MCF 10A (cell line): ENCODE measurements at places on chromosomes 16 and 17.

GRCh38 chr17:77879896-77880280 lies 78.6 kb upstream of the TNRC6C start:
- DNase-seq: no peak
- peaks cover 4% of the 10 kb centered on the region for H3K27me3 ChIP-seq
- peaks cover 6% of the 10 kb centered on the region for H3K36me3 ChIP-seq
- no peak overlapping the region for H3K4me3 ChIP-seq

DNA sequence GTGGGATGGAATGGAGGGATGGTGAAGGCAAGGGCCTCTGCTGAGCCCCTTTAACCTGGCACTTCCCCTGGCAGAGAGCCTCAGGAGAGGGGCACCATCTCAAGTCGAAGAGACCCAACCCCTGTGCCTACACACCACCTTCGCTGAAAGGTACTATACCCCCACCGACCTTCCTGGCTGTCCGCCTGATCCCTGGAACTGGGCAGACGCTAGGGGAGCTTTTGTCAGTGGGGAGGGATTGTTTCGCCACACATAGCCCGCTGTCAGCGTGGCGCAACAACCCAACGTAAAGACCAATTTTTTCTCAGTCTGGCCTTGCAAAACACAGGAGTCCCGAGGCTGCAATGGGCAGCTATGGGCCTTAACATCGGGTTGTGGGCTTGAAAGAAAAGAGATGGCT lies 3.1 kb downstream of the PPP1R1B start:
- no peak overlapping the region for H3K4me3 ChIP-seq
- H3K27ac ChIP-seq: no peak overlapping the region
- H3K27me3 ChIP-seq: peaks cover 37% of the 10 kb centered on the region
- peak; percentile 27 for DNase-seq

GRCh38 chr16:77928096-77928495 lies 94.3 kb upstream of the CLEC3A start:
- H3K27ac ChIP-seq: no peak overlapping the region
- DNase-seq: no peak
- H3K36me3 ChIP-seq: no peaks in the 10 kb centered on the region
- H3K4me3 ChIP-seq: no peak overlapping the region
- H3K27me3 ChIP-seq: peaks cover 18% of the 10 kb centered on the region

GRCh38 chr16:23729503-23730424 lies 16.7 kb upstream of the ERN2 start:
- peaks cover 14% of the 10 kb centered on the region for H3K4me1 ChIP-seq
- no peak overlapping the region for H3K4me3 ChIP-seq
- no peaks in the 10 kb centered on the region for H3K36me3 ChIP-seq
- peak; percentile 78 for DNase-seq

DNA sequence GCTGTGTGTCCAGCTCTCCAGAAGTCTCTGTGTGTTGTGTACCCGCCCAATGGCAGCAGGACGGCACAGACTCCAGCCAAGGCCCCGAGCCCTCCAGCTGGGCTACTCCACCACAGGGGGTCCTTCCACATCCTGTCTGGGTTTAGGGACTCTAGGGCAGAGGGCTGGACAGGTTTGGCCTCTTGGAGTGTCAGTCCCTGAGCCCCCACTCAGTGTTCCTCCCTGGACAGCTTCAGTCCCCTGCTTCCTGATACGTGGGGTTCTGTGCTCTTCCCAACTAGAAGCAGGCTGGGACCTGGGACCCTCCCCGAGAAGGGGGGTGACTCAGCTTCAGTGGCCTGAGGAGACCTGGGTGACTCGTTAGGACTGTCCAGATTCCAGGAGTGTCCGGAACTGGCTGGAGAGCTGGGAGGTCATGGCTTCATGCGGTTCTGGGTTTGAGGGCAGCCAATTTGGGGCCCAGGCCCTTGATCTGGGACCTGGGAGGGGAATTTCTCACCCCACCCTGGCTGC lies 4.2 kb downstream of the CDK3 start:
- H3K4me1 ChIP-seq: peaks cover 6% of the 10 kb centered on the region
- no peak for DNase-seq
- H3K27me3 ChIP-seq: no peaks in the 10 kb centered on the region
- peaks cover 12% of the 10 kb centered on the region for H3K36me3 ChIP-seq
- H3K27ac ChIP-seq: no peak overlapping the region

- DNase-seq: peak; percentile 62
- H3K27ac ChIP-seq: peak within 1 kb of the TSS; percentile 32
- H3K27me3 ChIP-seq: no peaks in the 10 kb centered on the region
These were observed at the start of gene KRTAP2-3 for GRCh38 chr17:41060052-41060604. TSS of gene KRTAP2-3 (minus strand) at chr17:41060114. CDS start at chr17:41060050, 64 bp downstream.

DNA sequence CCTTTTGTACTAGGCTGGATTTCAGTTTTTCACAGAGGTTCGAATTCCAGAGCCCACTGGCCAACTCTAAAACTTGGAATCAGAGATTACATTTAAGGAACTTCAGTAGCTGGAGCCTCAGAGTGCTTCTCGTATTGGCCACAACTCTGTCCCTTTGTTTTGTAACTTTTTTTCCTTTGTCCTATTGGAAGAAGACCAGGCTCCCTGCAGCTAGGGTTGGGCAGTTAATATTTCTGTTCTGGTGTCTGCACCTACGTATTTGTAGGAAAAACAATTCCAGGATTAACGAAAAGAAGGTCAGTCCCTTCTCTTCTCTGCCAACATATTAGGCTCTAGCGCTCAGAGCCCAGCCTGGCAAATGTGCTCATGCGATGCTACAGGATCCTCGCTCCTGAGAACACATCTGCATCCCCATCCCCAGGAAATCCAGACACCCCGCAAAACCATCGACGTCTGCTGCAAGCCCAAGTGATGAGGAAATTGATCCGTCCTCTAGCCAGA lies 1.9 kb downstream of the CDH11 start:
- no peak for DNase-seq
- peaks cover 12% of the 10 kb centered on the region for H3K27me3 ChIP-seq
- no peaks in the 10 kb centered on the region for H3K36me3 ChIP-seq
- no peak overlapping the region for H3K4me3 ChIP-seq
- H3K4me1 ChIP-seq: peaks cover 10% of the 10 kb centered on the region

GRCh38 chr17:82370471-82371332 lies 863 bp upstream of the UTS2R start:
- H3K4me1 ChIP-seq: no peaks in the 10 kb centered on the region
- H3K27ac ChIP-seq: no peak overlapping the region
- DNase-seq: no peak
- no peaks in the 10 kb centered on the region for H3K36me3 ChIP-seq

- no peak overlapping the region for H3K4me3 ChIP-seq
- no peak for DNase-seq
- H3K27me3 ChIP-seq: no peaks in the 10 kb centered on the region
- no peaks in the 10 kb centered on the region for H3K4me1 ChIP-seq
These were observed 10.9 kb downstream of the VPS35L start for GRCh38 chr16:19566362-19566761.

DNA sequence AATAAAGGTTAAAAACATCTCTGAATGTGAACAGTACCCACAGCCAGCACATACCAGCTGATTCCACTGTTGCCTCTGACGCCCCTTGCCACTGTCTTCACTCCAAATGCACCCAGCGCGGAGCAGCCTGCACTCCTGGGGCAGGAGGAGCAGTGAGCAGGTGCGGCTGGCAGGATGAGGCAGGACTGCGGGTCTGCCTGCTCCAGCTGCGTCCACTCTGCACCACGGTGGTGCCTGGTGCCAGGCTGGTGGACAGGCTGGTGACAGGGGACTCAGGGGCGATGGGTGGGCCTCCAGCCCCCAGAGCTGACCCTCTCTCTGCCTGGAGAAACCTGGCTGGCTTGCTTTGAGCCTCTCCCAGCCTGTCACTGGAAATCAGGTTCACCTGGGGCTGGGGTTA lies 9.4 kb downstream of the RAB40B start:
- peaks cover 13% of the 10 kb centered on the region for H3K36me3 ChIP-seq
- H3K4me1 ChIP-seq: peaks cover 7% of the 10 kb centered on the region
- no peak for DNase-seq

GRCh38 chr17:18986541-18987229 lies 17.9 kb downstream of the FAM83G start:
- no peak overlapping the region for H3K27ac ChIP-seq
- H3K4me1 ChIP-seq: no peaks in the 10 kb centered on the region
- H3K4me3 ChIP-seq: no peak overlapping the region
- DNase-seq: no peak
- peaks cover 19% of the 10 kb centered on the region for H3K36me3 ChIP-seq
- H3K27me3 ChIP-seq: no peaks in the 10 kb centered on the region

DNA sequence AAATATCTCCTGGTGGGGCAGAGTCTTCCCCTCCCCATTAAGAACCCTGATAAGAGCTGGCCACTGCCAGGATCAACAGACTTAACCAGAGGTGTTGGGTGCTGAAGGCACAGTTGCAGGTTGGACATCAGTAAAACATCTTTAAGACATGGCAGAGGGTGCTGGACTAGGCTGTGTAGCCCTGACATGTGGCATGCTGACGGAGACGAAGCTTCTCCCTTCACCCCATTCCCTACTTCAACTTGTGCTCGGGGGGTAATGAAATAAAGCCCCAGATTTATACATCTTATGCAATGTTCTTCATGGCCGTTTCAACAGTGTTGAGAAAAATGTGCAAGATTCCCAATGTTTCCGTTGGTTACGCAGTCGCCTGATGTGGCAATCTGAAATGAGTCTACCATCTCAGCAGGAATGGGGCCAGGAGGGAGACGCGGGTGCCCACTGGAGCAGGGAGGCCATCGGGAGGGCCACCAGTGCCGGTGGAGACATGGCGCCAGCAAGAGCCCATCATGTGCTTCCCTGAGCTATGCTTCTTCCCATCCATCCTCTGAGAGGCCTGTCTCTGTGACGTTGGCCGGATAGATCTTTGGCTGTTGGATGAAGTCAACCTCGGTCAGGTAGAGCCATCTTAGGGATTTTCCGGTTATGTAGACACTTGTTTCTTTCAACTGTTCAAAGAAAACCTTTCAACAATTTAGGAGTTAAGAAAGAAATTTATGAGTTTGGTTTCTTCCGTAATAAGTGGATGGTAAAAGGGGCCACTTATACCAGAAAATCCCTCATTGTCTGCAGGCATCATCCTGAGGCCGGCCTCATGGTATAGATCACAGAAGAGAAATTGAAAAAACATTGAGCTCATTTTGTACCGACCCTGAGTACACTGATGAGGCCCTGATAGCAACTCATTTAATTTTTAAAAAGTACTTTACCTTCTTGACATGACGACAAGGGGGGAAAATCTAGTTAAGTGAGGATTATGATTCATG lies 6.4 kb downstream of the IRF8 start:
- H3K4me3 ChIP-seq: no peak overlapping the region
- H3K36me3 ChIP-seq: no peaks in the 10 kb centered on the region
- H3K27ac ChIP-seq: no peak overlapping the region
- H3K27me3 ChIP-seq: peaks cover 75% of the 10 kb centered on the region
- no peaks in the 10 kb centered on the region for H3K4me1 ChIP-seq
- DNase-seq: no peak

DNA sequence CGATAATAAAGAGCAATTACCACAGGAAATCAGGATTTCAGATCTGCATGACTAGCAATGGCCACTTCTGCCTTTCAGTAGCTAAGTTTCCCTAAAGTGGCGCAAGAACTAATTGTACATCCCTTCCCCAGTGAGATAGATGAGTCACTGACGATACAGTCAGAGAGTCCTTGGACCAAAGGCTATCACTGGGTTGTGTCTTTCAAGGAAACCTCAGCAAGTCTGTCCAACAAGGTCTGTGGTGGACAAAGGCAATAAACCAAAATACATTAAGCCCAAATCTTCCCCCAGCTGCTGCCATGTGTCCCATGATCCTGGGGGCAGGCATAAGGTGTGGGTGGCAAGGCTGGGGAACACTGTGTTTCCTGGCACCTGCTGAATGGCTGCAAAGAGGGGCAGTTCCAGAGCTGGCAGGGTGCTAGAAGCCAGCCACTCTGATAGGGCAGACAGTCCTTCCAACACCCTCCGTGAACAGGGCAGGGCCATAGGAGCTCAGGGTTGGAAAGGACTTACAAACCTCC lies 20.5 kb upstream of the MTMR4 start:
- peak; percentile 86 for DNase-seq
- no peaks in the 10 kb centered on the region for H3K36me3 ChIP-seq
- no peaks in the 10 kb centered on the region for H3K27me3 ChIP-seq
- no peak overlapping the region for H3K4me3 ChIP-seq

- H3K4me3 ChIP-seq: no peak overlapping the region
- H3K27ac ChIP-seq: no peak overlapping the region
- peaks cover 5% of the 10 kb centered on the region for H3K4me1 ChIP-seq
These were observed 38.5 kb upstream of the MTSS2 start for GRCh38 chr16:70724146-70725023.

DNA sequence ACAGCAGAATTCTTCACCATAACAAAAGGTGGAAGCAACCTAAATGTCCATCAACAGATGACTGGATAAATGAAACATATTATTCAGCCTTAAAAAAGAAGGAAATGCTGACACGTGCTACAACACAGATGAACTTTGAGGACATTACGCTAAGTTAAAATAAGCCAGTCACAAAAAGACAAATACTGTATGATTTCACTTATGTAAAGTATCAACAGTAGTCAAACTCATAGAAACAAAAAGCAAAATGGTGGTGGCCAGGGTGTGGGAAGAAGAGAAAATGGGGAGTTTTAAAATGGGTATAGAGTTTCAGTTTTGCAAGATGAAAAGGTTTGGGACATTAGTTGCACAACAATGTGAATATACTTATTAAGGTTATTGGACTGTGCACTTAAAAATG lies 49.8 kb upstream of the MTMR4 start:
- no peaks in the 10 kb centered on the region for H3K36me3 ChIP-seq
- no peak overlapping the region for H3K4me3 ChIP-seq
- no peak for DNase-seq
- H3K27me3 ChIP-seq: no peaks in the 10 kb centered on the region
- H3K27ac ChIP-seq: no peak overlapping the region

GRCh38 chr16:12896562-12896961 lies 4.8 kb upstream of the SHISA9 start:
- H3K4me3 ChIP-seq: no peak overlapping the region
- peak; percentile 77 for DNase-seq
- H3K4me1 ChIP-seq: no peaks in the 10 kb centered on the region
- H3K36me3 ChIP-seq: no peaks in the 10 kb centered on the region

DNA sequence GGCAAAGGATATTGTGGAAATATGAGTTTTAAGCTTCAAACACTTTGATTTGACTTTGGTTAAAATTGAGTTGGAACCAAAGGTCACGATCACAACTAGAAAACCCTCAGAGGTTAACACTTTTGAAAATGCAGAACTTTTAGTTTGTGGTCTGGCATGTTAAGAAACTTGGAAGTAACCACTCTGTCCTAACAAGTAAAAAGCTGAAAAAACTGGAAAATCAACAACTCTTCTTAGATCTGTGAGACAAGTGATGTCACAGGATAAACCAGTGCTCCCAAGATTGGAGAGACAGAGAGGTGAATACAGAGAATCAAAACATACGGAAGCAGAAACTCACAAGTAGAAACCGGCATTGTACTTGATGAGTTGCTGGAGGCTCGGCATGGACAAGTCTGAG lies 17.4 kb downstream of the MFSD6L start:
- no peak overlapping the region for H3K27ac ChIP-seq
- H3K27me3 ChIP-seq: peaks cover 24% of the 10 kb centered on the region
- H3K36me3 ChIP-seq: no peaks in the 10 kb centered on the region
- H3K4me1 ChIP-seq: no peaks in the 10 kb centered on the region
- no peak overlapping the region for H3K4me3 ChIP-seq

GRCh38 chr17:16044487-16044886 lies 44.9 kb downstream of the TTC19 start:
- H3K27me3 ChIP-seq: no peaks in the 10 kb centered on the region
- no peak overlapping the region for H3K4me3 ChIP-seq
- no peak for DNase-seq
- peaks cover 6% of the 10 kb centered on the region for H3K4me1 ChIP-seq
- no peak overlapping the region for H3K27ac ChIP-seq
- H3K36me3 ChIP-seq: peaks cover 90% of the 10 kb centered on the region

- peak overlapping the region; percentile 32 for H3K27ac ChIP-seq
- H3K27me3 ChIP-seq: no peaks in the 10 kb centered on the region
- DNase-seq: no peak
These were observed 25.2 kb upstream of the SLC5A11 start for GRCh38 chr16:24820522-24820921.

- H3K27me3 ChIP-seq: no peaks in the 10 kb centered on the region
- H3K4me1 ChIP-seq: no peaks in the 10 kb centered on the region
- H3K36me3 ChIP-seq: peaks cover 33% of the 10 kb centered on the region
These were observed 20.8 kb downstream of the FANCA start for GRCh38 chr16:89795676-89796075.
